Fibroblast of lung (primary cell): ENCODE measurements at places on chromosomes 11 and 22. TPM values are rescaled to one million over a fixed set of nuclear protein-coding genes. Genes with fewer than 3 reads are reported as not detected.

The TTC36 gene
- total RNA-seq = 0.99 and 1.0 TPM in 2 replicates

The IRF7 gene
- total RNA-seq = 9.1 and 11.3 TPM in 2 replicates

The IGLL1 gene
- not detected in 2 replicates for total RNA-seq

The FGF19 gene
- total RNA-seq = not detected in 2 replicates

The TXNRD2 gene
- total RNA-seq = 18.2 and 30.7 TPM in 2 replicates

DNA sequence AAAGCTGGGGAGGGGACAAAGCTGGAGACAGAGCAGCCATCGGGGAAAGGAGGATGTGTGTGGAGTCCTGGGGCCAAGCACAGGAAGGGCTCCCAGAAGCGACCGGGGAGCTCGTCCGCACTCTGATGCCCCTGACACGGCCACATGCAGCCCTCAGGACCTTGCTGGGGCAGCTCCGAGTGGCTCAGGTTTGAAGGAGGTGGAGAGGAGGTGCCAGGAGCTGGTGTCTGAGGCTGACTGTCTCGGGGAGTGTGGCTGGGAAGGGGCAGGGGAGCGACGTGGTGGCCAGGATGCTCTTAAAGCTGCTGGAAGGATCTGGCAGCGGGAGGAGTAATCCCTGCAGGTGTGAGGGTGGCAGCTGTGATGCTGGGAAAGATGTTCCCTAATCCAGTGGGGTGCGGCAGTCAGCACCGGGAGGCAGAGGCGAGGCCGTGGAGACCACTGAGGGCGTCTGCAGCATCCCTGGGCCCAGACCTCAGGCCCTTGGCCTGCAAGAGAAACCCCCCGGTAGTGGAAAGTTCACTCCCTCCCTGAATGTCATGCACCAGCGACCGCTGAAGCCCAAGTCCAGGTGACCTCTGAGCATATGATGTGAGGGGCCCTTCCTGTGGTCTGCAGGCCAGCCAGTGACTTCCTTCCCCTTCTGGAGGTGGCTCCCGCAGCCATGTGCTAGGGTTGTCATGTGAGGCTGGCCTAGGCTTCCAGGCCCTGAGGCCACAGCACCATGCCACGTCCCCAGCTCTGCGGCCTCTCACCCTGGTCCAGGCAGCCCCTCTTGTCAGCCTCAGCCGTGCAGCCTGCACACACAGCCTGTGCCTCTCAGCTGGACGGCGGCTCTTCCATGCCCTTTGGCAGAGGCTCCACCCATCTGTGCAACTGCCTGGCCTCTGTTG lies 17.2 kb upstream of the CTSD start:
- H3K27me3 ChIP-seq = no peaks in the 10 kb centered on the region
- no peak for DNase-seq
- H3K4me3 ChIP-seq = no peak overlapping the region
- H3K4me1 ChIP-seq = peaks cover 7% of the 10 kb centered on the region

- H3K27me3 ChIP-seq = peaks cover 5% of the 10 kb centered on the region
- DNase-seq = no peak
- H3K4me3 ChIP-seq = no peak overlapping the region
- H3K36me3 ChIP-seq = no peaks in the 10 kb centered on the region
- no peaks in the 10 kb centered on the region for H3K4me1 ChIP-seq
- H3K27ac ChIP-seq = no peak overlapping the region
These were observed 15.5 kb downstream of the DGAT2 start for GRCh38 chr11:75784085-75784478.

DNA sequence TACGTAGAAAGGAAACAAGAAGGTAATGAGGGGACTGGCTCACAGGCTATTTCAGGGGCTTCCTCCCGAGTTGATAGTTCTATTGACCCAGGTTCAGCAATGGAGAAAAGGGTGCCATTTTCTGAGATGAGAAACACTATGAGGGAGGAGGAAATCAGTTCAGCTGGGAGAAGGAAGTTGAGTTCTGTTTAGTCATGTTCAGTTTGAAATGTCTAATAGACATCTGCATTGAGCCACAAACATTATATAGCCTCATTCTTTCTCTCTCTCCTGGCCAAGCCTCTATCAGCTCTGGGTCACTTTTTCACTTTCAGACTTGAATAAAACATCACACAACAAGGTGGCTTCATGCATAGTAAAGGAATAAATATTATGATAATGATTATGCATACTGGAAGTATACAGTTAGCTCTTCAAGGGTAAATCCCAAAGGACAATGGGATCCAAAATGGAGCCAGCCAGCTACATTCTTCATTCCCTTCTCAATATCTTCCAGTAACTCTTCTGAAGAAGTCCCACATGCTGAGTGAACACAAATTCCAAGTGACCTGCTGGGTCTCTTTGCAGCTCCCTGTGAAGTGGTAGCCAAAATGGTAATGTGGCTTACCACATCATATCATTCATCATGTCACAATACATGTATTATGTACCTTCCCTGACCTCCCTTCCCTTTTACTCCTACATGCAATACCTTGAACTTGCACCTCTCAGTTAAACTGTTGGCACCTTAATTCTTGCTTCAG lies 80.9 kb upstream of the CD44 start:
- no peak overlapping the region for H3K4me3 ChIP-seq
- H3K36me3 ChIP-seq = no peaks in the 10 kb centered on the region
- no peak overlapping the region for H3K27ac ChIP-seq
- H3K4me1 ChIP-seq = peaks cover 2% of the 10 kb centered on the region
- no peaks in the 10 kb centered on the region for H3K27me3 ChIP-seq

- H3K36me3 ChIP-seq = no peaks in the 10 kb centered on the region
- peaks cover 16% of the 10 kb centered on the region for H3K27me3 ChIP-seq
- DNase-seq = no peak
- H3K27ac ChIP-seq = no peak overlapping the region
- H3K4me1 ChIP-seq = peaks cover 5% of the 10 kb centered on the region
These were observed 1.2 kb downstream of the CARNS1 start for GRCh38 chr11:67416416-67417335.

DNA sequence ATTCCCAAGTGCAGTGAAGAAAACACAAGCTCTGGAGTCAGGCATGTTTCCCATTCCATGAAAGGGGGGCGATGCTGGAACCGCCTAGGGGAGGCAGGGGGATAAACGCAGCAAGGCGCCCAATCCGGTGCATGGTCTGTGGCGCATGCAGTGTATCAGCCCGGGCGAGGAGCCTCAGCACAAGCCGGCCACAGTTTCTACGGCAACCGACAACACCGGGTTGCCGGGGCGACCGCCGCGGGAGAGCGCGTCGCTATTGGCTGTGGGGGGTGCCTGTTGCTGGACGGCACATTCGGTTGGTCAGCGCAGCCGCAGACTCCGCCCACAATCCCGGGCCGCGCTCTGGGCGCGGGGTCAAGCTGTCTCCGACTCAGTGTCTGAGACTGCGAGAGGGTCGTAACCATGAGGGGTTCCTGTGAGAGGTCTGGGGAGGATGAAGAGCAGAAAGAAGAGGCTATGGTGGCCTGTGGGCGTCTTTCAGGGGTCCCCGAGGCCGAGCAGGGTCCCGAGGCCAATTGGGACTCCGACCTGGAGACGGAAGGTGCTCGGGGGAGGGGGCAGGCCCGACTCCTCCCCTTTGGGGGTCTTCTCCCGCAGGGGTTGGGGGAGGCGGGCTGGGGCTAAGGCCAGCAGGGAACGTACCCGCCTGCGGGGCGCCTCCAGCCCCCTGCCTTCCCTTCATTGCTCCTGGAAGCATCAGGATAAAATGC lies at the start of gene LRRC74B:
Gene LRRC74B (plus strand): TSS at position 362 of the 710 bp plus-strand sequence. CDS start 41 bp downstream, at position 403.
- peak within 1 kb of the TSS; percentile 93 for H3K27ac ChIP-seq
- peak within 1 kb of the TSS; percentile 62 for H3K4me3 ChIP-seq
- H3K4me1 ChIP-seq = peaks cover 30% of the 10 kb centered on the region
- H3K27me3 ChIP-seq = no peaks in the 10 kb centered on the region

GRCh38 chr11:57777969-57778317 lies 16.3 kb downstream of the CTNND1 start:
- no peak for DNase-seq
- peaks cover 31% of the 10 kb centered on the region for H3K4me1 ChIP-seq
- H3K27me3 ChIP-seq = no peaks in the 10 kb centered on the region

DNA sequence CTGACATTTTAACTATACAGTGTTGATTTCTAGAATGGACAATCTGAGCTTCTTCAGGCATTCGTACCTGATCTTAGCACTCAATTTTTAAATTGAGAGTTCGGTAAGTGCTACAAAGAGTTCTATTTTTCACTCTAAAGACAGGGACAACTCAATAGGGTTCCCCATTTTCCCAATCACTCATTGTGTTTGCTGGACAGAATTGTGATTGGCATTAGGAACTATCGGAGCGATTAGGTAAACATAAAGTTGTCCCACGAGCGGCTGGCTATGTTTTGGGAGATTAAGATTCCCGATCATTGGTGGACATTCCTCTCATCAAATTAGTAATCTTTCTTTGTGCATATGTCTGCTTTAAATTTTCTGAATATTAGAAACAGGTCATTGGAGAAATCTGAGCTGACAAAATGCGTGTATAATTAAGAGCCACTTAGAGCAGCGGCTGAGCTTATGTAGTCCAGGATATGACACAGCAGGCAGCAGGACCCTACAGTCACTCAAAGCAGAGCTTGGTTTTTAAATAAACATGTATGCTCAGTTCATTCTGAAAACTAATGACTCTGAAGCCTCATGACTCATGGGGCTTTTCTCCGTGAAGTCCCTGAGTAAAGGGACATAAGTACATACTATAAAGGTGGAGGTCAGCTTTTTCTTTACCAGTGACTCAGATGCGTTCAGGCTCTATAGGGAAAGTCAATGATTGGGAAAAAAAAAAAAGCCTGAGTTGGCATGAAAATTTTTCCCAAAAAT lies 109.4 kb downstream of the GRIA4 start:
- no peak overlapping the region for H3K4me3 ChIP-seq
- H3K27ac ChIP-seq = no peak overlapping the region
- H3K27me3 ChIP-seq = no peaks in the 10 kb centered on the region
- DNase-seq = peak; percentile 88
- H3K4me1 ChIP-seq = no peaks in the 10 kb centered on the region

DNA sequence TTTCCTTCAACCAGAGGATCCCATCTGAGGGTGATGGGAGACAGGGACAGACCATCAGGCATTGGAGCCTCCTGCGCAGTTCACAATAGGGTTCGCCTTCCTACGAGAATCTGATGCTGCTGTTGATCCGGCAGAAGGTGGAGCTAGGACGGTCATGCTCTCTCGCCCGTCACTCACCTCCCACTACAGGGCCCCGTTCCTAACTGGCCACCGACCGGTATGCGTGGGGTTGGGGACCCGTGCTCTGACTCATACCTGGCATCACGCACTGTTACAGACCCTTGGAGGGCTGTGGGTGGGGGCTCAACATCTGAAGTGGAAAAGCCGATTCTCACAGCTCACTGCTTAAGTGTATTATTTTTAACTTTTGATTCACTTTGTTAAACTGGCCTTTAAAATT lies 402.3 kb downstream of the BRD1 start:
- H3K4me3 ChIP-seq = no peak overlapping the region
- no peak overlapping the region for H3K27ac ChIP-seq
- no peaks in the 10 kb centered on the region for H3K4me1 ChIP-seq
- H3K36me3 ChIP-seq = no peaks in the 10 kb centered on the region

DNA sequence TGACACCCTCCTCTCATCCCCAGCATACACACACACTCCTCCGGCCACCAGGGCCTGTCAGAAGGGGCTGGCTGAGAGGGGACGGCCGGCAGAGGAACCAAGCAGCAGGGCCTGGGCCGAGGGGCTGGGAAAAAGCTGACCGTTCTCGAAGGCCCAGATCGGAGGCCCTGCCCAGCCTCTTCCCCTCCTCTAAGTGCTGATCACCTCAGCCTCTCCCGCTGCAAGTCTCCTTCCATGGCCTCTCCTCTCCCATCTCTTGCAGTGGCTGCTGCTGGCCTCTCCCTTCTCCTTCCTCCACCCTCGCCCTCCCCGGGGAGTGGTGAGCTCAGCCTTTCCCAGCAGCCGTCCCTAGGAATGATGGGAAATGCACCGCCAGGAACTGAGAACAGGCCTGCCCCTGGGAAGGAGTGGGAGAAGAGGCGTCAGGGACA lies 39.6 kb downstream of the ARRB1 start:
- peak overlapping the region; percentile 73 for H3K27ac ChIP-seq
- peaks cover 13% of the 10 kb centered on the region for H3K4me1 ChIP-seq
- no peaks in the 10 kb centered on the region for H3K27me3 ChIP-seq

DNA sequence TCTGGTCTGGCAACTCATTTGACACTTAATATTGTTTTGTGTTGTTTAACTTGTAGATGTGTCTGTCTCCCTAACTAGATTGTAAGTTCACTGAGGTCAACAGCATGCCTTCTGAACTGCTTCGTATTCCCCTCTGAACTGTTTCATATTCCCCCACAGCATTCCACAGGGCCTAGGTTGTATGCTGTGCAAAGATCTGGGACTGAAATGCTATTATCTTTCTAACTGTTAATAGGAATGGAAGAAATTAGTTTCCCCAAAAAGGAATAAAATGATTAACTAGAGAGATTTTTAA lies 38.2 kb downstream of the ZNRF3 start:
- H3K4me1 ChIP-seq = no peaks in the 10 kb centered on the region
- H3K27ac ChIP-seq = no peak overlapping the region
- H3K4me3 ChIP-seq = no peak overlapping the region
- no peak for DNase-seq
- no peaks in the 10 kb centered on the region for H3K27me3 ChIP-seq

DNA sequence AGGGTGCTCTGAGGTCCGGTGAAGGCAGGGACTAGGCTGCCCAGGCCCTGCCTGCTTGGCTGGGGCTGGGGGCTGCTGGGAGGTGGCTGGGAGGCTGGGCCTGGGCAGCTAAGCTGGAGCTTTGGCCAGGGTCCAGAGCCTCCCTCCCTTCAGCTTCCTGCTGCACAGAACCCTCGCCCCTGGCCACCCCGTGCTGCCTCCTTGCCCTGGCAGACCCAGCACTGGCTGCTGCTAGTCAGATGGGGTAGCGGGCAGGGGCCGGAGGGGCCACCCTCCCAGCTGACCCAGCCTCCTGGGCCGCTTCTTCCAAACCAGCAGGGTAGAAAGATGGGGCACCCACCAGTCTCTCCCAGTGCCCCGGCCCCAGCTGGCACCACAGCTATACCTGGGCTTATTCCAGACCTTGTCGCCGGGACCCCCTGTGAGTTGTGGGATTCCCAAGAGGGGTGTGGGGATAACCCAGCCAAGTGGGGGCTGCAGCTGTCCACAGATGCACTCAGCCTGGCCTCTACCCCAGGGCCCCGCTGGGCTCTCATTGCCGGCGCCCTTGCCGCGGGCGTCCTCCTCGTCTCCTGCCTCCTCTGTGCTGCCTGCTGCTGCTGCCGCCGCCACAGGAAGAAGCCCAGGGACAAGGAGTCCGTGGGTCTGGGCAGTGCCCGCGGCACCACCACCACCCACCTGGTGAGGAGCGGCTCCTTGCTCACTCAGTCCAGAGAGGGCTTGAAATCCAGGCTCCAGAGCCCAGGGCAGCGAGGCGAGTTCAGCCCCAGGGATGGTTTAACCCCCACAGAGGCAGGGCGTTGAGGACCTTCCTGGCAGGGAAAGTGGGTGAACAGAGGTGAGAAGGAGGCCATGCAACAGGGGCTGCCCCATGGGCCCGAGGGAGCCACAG lies at the start of gene SYT8:
Gene SYT8 (plus strand): TSS at position 212 of the 892 bp plus-strand sequence. CDS start 116 bp downstream, at position 328.
- H3K27me3 ChIP-seq = no peaks in the 10 kb centered on the region
- no peaks in the 10 kb centered on the region for H3K36me3 ChIP-seq
- H3K4me1 ChIP-seq = no peaks in the 10 kb centered on the region
- DNase-seq = no peak
- H3K27ac ChIP-seq = no peak within 1 kb of the TSS

GRCh38 chr22:50105208-50106100 lies 15.6 kb downstream of the MOV10L1 start:
- peaks cover 4% of the 10 kb centered on the region for H3K27me3 ChIP-seq
- H3K36me3 ChIP-seq = no peaks in the 10 kb centered on the region
- peak; percentile 61 for DNase-seq
- no peak overlapping the region for H3K27ac ChIP-seq
- H3K4me1 ChIP-seq = no peaks in the 10 kb centered on the region
- H3K4me3 ChIP-seq = no peak overlapping the region

GRCh38 chr11:121929581-121929980 lies 186.4 kb downstream of the BLID start:
- H3K4me1 ChIP-seq = peaks cover 9% of the 10 kb centered on the region
- no peak overlapping the region for H3K27ac ChIP-seq
- peak; percentile 82 for DNase-seq
- peak overlapping the region; percentile 67 for H3K4me3 ChIP-seq
- no peaks in the 10 kb centered on the region for H3K36me3 ChIP-seq

- no peak overlapping the region for H3K27ac ChIP-seq
- H3K4me1 ChIP-seq = peaks cover 11% of the 10 kb centered on the region
- H3K36me3 ChIP-seq = no peaks in the 10 kb centered on the region
These were observed 9.4 kb upstream of the NLRP10 start for GRCh38 chr11:7974668-7975067.
